Activated CD4-positive, alpha-beta T cell treated with anti-CD3 and anti-CD28 coated beads for 4 hours (primary cell): ENCODE measurements at places on chromosomes 2 and 18.

DNA sequence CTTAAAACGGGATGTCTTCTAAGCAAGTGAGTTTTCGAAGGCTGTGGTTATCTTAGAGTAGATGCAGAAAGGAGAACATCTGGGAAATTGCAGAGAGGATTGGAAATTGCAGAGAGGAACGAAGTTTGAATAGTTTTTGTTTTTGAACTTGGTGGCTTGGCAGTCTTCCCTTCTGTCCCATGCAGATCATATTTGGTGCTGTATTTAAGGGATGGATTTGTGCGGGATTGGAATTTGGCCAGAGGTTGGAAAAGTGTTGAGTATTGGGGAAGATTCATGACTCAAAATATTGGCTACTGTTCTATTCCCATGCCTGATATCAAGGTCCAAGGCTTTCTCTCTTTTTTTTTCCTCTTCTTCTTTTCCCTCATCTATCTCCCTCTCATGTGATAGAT is 18.2 kb downstream of the PTPRM start:
- DNase-seq: no peak

GRCh38 chr2:207812726-207813080 is 43.0 kb upstream of the FZD5 start:
- DNase-seq: no peak

- DNase-seq: no peak
Observed at GRCh38 chr2:230172156-230172555, 47.6 kb downstream of the SP110 start.

- no peak for DNase-seq
Observed at GRCh38 chr2:191463790-191464189, 214.1 kb upstream of the NABP1 start.

DNA sequence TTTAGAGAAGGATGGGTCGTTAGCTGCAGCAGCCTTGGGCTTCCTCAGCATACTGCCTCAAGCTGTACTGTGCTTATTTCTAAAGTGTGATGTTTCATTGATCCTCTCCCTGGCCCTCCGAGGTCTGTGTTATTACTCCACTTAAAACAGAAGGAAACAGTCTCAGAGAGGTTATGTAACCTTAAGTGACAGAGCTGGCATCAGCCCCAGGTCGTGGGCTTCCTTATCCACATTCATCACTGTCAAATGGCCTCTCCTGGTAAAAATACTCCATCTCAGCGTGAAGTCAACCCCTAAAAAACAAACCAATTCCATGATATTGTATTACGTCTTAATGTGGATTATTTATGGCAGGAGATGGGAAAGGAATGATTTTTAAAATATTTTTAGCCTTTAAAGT is 153.3 kb upstream of the NOSTRIN start:
- no peak for DNase-seq

GRCh38 chr2:180405520-180405919 is 398.4 kb upstream of the CWC22 start:
- no peak for DNase-seq

DNA sequence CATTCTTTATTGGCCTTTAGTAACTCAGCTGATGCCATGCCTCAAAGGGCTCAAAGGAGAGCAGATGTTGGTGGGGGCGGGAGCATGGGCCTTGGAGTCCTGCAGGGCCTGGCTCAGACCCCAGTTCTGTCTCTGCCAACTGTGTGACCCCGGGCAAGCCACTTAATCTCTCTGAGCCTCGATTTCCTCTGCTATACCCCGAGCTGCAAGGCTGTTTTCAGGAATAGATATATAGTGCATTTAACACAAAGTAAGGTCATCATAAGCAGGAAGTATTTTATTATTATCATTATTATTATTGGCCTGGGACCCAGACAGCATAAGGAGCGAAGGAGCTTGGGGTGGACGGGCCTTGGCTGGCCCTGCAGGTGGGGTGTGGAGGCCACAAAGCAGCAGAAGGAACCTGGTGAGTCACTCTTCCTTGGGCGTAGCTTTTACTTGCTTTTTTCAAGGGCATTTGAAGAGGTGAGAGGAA is 162.7 kb downstream of the INHBB start:
- DNase-seq: no peak
